Activated CD4-positive, alpha-beta T cell treated with anti-CD3 and anti-CD28 coated beads for 24 hours (primary cell): ENCODE measurements at places on chromosomes 1 and 21.

- no peak for DNase-seq
Observed at GRCh38 chr21:28547766-28548165, 444.9 kb downstream of the LTN1 start.

DNA sequence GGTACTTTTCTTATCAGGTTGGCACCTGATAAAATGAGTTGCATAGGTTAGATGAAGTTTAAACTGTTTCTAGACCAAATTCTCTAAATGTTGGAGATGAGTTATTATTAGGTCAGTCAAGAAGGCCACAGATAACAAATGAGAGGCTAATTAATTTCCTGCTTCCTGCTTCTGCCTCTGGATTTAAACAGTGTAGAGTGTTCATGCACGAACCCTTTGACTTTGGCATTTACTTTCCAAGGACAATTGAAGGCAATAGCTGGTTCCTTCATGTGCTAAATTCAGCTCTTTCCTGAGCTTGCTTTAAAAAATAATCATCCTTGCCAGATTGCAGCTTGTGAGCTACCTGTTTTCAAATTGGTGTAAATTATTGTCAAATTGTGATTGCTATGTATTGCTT is 80.6 kb downstream of the RASAL2 start:
- DNase-seq = no peak

GRCh38 chr1:110375490-110375889 is 15.3 kb downstream of the SLC16A4 start:
- no peak for DNase-seq

DNA sequence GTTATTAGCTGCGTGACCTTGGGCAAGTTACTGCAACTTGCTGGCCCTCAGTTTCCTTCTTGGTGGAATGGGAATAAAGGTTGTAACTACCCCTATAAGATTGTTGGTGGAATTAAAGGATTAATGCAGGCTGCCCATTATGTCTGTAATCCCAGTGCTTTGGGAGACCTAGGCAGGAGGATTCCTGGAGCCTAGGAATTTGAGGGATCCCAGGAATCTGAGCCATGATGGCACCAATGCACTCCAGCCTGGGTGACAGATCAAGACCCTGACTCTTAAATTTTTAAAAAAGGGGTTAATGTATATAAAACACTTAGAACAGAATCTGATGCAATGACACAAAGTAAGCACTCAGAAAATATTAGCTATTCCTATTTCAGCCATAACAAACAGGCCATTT is 67.3 kb downstream of the PTGER3 start:
- DNase-seq = no peak

DNA sequence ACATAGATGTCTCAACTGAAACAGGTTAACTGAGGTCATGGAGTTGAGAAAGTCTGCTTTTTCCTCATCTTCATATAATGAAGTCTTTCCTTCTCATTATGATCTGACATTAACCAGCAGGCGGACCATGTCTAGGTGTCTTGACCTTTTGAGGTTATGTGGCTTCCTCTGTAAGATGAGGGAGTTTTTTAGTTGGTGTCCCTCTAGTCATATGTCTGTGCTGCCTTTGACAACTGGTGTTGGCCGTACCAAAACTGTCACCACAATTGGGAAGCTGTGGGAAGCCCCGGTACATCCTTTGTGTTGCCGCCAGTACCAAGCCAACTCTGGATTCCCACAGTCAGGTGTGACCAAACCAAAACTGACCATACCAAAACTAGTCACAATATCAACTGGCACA is 105.1 kb downstream of the PBX1 start:
- no peak for DNase-seq

DNA sequence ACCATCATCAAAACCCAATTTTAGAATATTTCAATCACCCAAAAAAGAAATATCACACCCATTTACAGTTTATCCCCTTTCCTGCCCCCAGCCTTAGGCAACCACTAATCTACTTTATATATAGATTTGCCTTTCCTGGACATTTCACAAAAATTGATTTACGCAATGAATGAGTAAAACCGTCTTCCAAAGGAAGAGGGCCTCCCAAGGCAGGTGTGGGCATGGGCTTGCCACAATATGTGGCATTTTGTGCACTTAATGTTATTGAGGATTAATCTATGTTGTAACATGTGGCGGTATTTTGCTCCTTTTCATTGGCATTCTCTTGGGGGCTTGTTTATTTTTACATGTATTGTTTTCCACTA is 11.8 kb upstream of the BMP8B start:
- no peak for DNase-seq

DNA sequence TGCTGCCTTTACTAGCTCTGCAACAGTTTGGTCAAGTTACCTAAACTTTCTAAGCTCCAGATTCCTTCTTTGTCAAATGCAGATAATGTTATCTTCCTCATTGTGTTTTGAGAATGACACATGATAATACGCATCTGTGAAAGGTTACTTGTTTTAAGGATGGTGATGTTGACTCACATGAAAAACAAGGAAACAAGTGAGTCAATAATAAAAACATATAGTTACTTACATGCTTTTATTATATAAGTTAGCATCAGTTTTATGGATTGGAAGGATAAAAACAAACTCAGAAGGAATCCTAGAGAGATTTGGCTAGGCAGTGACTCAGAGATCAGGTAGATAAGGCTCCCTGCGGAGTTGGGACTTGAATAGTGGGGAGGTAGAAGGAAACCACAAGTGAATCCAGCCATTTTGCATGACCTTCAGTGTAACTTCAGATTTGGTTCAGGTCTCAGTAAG is 144.6 kb downstream of the LMO4 start:
- DNase-seq = no peak

- no peak for DNase-seq
Observed at GRCh38 chr1:83029916-83030315, 969.0 kb downstream of the TTLL7 start.

- no peak for DNase-seq
Observed at GRCh38 chr1:218669431-218669830, 324.3 kb downstream of the TGFB2 start.

DNA sequence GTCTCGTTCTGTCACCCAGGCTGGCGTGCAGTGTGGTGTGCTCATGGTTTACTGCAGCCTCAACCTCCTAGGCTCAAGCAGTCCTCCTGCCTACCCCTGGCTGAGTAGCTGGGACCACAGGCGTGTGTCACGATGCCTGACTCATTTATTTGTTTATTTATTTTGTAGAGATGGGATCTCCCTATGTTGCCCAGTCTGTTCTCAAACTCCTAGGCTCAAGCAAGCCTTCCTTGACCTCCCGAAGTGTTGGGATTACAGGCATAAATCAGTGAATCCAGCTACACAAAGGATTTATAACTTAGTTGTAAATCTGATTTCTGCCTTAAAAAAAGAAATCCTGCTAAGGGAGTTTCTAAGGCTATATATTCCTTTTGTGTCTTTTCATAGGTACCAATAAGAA is 30.5 kb upstream of the ZNF496 start:
- DNase-seq = no peak

DNA sequence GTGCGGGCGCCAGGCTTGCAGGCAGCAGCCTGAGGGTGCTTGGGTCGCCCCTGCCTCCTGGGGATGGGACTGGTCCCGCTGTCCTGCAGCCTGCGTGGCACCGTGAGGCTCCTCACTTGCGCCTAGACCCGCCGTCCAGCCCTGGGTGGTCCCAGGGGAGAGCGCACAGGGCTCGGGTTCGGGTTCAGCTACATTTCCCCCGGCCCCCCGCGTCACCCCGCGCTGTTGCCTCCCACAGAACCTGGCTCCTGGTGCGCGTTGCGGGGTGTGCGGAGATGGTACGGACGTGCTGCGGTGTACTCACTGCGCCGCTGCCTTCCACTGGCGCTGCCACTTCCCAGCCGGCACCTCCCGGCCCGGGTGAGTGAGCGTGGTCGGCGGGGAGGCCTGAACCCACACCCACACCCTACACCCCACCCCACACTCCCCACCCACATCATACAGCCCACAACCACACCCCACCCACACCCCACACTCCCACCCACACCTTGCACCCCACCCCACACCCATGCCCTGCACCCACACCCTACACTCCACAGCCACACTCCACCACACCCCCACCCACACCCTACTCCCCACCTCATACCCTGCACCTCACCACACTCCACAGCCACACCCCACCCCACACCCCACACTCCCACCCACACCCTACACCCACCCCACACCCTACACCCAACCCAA is 6.2 kb upstream of the PFKL start:
- no peak for DNase-seq
